ENCODE measurements at places on chromosomes 7 and 10.

DNA sequence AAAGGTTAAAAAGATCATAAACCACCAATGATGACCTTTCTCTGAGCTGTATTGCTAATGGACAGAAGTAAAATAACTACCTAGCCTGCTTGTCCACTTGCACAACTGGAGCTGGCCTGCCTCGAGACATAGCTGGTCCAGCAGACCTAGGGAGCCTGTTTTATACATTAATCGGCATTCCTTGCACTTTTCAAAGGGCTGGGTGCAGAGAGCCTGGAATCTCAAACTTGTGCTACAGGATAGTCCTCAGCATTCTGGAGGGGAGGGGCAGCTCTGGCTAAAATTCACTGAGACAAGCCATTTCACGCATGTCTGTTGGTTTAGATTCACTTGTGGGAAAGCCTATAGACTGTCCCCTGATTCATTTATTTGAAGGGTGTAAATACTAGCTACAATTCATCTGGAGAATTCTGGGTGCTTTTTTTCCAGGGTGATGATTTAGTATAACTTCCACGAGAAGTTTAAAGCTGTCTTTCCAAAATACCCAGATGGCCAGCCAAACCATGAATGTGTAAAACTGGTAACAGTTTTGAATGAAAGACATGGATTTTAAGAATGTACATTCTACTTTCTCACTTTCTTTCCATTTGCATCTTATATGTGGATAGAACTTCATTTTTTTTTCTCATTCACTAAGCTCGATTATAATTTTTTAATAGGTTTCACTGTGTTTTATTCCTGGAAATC is 389.4 kb downstream of the KCNMA1 start:
- no peak for DNase-seq

DNA sequence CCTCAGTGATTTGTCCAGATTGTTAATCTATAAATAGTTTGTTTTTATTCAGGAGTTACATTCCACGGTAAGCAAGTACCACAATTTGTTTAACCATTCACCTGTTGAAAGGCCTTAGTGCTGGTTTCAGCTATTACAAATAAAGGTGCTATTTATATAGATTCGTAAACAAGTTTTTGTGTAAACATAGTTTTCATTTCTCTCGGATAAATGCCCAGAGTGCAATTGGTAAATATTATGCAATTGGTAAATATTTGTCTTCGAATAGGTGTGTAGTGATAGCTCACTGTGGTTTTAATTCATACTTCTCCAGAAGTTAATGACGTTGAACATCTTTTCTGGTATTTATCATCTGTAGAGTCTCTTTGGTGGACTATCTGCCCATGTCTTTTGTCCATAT is 76.4 kb upstream of the RSU1 start:
- peak; percentile 53 for DNase-seq

- DNase-seq, result no peak
These were observed 207.1 kb upstream of the FERD3L start for GRCh38 chr7:19352305-19352695.

GRCh38 chr10:133326223-133326551 is 10.5 kb downstream of the CALY start:
- DNase-seq, result no peak

- DNase-seq, result no peak
These were observed 18.4 kb downstream of the GIMAP5 start for GRCh38 chr7:150755473-150756099.

DNA sequence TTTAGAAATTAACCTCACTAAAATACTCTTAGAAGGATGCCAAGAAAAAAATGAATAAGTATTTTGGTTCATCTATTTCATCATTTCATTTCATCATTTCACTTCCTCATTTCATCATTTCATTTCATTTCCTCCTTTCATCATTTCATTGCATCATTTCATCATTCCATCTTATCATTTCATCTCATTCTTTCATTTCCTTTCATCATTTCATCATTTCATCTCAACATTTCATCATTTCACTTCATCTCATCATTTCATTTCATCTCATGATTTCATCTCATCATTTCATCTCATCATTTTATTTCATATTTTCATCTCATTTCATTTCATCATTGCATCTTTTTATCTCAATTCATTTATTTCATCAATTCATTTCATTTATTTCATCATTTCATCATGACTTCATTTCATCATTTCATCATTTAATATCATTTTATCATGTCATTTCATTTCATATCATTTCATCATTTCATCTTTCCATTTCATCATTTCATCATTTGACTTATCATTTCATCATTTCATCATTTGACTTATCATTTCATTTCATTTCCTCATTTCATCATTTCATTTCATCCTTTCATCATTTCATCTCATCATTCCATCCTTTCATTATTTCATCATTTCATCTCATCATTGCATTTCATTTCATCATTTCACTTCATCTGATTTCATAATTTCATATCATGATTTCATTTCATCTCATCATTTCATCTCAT is 129.9 kb downstream of the ZNF92 start:
- no peak for DNase-seq

DNA sequence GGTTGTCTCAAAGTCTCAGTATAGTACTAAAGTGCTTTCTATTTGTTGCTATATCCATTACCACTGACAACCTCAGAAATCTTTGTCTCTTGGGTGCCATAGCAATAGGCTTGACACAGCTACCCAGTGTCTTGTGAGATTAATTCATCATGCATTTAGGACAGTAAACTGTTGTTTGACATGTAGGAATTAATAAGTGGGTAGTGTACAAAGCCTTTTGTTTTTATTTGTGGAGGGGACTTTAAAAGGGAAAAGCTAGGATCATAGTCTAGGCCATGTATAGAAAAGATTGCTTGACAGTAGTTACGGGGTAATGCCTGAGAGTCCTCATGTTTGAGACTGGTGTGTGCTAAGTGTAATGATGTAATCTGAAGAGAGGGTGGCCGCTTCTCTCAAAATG is 102.6 kb upstream of the AGR3 start:
- no peak for DNase-seq

GRCh38 chr10:46516660-46517416 is 39.6 kb downstream of the GPRIN2 start:
- DNase-seq, result no peak

DNA sequence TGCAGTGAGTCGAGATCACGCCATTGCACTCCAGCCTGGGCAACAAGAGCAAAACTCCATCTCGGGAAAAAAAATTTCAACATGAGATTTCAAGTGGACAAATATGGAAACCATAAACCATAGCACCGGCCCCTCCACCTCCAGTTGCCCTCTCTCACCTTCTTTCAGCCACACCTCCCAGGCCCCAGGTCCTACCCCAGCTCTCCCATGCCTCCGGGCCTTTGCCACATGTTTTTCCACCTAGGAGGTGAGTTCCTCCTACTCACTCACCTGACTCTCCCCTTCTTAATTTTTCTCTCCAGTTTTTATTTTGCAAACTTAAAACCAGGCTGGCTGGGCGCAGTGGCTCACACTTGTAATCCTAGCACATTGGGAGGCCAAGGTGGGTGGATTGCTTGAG is 13.7 kb upstream of the CLDN4 start:
- no peak for DNase-seq

DNA sequence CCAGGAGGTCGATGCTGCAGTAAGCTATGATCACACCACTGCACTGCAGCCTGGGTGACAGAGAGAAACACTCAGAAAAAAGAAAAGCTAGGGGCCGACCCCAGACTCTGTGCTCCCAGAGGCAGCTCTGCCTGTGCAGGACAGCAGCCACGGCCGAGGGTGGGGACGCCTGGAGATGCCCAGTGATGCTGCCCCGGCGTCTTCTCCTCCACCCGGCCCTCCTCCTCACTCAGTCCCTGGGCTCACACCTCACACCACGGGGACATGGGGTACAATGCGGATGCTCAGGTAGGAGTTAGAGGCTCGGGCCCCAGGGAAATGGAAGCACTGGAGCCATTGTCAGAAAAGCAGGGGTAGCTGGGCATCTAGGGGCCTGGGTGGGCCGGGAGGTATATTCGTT is 46.3 kb upstream of the ELFN1 start:
- no peak for DNase-seq

GRCh38 chr10:81874875-81875466 is at the start of gene NRG3:
Gene NRG3 (plus strand): TSS chr10:81875194.
- no peak for DNase-seq

DNA sequence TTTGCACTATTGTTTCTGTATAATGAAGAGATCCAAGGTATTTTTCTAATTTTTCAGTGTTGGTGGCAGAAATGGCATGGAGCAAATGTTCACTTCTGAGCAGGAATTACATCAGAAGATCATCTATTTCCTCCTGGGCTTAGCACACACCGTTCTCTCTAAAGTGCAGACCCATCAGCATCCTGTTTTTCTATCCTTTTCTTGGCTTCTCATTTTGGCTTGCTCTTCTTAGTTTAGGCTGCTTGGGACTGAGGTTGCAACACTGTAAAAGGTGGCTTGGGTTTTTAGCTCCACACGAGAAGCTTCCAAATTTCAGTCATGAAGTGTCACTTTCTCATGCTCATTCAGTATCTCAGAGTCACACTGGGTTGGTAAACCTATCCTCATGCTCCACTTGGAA is 79.9 kb upstream of the SMIM30 start:
- no peak for DNase-seq

Data from NCI-H748 treated with DMSO at 0.1 percent for 48 hours (cell line).